ENCODE measurements at places on chromosomes 2 and 18.

DNA sequence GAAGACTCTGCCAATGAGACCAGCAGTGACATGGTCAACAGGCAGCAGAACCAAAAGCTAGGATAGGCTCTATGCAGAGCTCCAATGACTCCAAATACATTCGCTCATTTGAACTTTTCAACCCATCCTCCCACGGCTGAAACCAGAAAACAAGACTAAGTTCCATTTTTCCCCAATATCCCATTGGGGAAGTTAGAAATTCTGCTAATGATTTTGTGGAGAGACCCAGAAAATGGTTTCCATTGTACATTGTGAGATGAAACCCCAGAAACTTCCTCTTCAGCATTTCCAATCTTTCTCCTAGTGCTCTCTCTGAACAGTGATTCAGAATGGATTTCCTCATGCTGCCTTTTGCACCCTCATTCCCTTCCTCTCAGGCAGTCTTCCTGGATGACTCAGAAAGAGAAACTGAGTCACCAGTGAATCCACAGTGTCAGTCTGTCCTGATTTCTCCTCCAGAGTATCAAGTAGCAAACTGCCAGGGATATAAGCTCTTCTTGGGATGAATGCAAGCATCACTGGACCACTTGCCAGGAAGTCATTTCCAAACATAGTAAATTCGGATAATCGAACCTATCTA is 467.7 kb upstream of the ID2 start:
- DNase-seq, result no peak

DNA sequence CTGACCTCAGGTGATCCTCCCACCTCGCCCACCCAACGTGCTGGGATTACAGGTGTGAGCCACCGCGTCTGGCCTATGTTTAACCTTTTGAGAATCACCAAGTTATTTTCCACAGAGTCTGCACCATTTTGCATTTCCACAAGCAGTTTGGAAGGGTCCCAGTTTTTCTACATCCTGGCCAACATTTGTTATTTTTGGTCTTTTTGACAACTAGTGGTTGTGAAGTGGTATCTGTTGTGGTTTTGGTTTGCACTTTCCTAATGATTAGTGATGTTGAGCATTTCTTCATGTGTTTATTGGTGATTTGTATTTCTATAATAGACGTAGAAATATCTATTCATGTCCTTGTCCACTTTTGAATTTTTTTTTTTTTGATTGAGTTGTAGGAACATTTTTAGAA is 67.9 kb downstream of the BIRC6 start:
- DNase-seq, result no peak

DNA sequence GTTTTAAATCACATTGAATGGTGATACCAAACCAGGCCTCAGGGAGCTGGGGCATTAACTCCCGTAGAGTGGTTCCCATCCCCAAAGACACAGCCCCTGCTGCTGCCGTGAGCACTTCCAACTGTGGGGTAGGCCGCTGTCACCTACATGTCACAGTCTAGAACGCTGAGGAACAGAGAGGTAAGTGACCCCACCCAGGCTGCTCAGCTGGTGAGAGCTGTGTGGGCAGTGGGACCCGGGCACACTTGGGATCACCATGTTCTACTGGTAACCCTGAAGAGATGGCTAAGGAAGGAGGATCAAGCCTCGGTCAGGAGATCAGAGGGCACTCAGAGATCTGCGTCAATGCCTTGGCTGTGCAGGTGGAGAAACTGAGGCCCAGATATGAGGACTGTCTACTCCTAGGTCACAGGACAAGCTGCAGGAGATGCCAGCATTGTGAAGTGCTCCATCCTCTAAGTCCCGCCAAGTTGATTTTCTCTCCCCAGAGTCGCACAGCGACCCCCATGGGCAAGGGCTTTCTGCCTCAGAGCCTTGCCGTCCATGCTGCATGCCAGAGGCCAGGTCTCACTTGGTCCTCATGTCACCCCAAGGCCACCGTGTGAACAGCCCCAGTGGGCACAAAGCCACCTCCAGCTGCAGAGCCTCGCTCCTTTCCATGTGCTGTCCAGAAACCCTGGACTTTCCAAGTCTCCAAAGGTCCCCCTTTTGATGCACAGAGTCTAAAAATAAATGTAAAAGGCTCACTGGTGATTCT is 144.2 kb upstream of the OTOS start:
- DNase-seq, result no peak

- no peak for DNase-seq
Measured at GRCh38 chr18:77105680-77106079, 26.9 kb downstream of the MBP start.

DNA sequence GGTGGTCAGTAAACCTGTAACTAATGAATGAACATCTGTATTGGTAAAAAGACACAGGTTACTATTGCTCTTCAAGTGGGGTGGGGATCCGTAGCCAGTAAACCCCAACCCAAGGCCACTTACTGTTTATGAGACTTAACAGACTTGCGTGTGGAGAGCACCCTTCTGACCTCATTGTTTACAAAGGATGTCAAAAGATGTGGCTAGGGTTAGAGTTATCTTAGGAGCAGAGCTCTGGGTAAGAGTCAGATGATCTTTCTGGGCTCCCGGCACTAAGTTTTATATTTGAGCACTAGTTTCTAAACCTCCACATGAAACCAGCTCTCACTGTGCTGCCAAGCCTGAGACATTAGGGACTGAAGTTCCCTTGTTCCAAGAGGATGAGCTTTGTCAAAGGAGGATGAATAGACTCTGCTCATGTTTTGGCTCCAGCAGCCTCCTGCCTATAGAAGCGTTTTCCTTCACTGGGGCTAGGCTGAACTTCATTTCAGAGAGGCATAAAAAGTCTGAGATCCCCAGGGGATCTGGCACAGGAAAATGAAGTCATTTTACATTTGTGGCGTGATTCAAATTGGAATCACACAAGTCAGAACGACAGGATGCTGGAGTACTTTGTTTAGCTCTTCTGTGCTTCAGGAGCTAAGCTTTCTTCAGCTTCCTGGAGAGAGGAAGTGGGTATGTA is 403.1 kb upstream of the TRIB2 start:
- peak; percentile 36 for DNase-seq

- DNase-seq, result no peak
Measured at GRCh38 chr2:150742094-150742493, 254.6 kb upstream of the RND3 start.
